ENCODE measurements at places on chromosomes 1 and 21.
A peak's percentile ranks its signal among the peaks of the same experiment; 100 is the strongest.

GRCh38 chr1:42730988-42731387 lies 9.0 kb downstream of the CLDN19 start:
- no peak for DNase-seq

GRCh38 chr1:2866422-2867086 lies 65.1 kb upstream of the TTC34 start:
- no peak for DNase-seq

DNA sequence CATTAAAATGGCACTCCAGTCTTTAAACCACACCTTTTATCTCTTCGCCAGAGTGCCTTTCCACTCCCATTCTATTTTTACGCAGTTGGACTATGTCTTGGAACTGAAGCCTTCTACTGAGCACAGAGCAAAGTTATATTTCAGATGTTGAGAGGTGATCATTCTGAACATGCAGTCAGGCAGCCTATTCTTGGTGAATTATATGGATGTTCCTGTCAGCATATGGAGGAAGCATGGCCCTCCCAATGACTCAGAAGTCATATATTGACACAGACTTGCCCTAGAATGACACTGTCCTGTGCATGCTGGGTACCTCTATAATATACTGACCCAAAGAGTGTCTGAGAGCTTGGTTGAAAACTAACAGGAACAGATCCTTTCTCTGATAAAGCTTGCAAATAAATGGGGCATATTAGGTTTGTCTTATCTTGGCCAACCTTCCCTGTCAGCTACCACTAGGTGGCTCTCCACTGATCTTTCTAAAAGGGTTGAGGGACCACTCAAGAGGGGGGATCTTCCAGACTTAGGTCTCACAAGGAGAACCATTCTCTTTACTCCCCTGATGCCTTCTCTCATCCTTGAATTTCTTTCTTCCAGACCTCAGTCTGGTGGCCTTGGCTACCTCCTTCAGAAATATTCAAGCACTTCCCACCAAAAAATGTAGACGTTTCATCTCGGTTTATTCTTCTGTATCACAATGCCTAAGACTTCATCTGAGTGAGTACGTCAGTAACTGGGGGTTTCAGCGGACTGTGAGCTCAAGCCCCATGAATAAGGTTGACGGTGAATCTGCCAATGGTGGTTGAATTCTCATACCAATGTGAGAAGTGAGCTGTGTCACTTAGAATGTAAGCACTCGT lies 11.8 kb upstream of the ALG14 start:
- no peak for DNase-seq

DNA sequence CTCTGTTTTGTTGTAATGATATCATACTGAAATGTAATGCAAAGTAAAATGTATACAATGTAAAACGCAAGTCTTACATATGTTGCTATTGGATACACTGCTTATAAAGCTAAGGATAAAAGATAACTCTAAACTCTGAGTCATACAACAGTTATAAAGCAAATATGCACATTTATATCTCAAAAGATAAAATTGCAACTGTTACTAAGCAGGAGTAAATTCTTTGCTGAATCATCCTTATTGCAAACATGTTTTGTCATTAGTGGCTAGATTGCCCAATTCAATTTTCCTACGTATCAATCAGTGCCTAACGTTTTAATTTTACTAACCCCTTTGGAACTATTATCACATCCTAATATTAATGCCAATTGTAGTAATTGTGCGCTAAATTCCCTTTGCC lies 762.9 kb downstream of the LTN1 start:
- DNase-seq = no peak

DNA sequence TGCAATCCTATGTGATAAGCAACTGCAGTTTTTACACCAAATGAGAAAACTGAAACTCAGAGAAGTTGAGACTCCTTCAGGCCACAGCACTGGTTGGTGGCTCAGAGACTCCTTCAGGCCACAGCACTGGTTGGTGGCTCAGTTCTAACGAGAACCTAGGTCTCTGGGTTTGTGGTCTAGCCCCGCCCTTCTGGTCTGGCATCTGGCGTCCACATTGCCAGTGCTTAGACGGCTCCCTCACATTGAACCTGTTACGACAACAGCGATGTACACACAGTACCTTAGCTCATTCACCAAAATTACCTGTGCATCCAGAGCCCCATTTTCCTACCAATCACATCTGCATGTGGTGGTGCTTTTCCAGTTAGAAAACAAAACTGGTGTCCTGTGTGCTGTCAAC lies 66.1 kb downstream of the NID1 start:
- DNase-seq = no peak

GRCh38 chr1:9849691-9850441 lies 26.1 kb upstream of the CLSTN1 start:
- DNase-seq = no peak

DNA sequence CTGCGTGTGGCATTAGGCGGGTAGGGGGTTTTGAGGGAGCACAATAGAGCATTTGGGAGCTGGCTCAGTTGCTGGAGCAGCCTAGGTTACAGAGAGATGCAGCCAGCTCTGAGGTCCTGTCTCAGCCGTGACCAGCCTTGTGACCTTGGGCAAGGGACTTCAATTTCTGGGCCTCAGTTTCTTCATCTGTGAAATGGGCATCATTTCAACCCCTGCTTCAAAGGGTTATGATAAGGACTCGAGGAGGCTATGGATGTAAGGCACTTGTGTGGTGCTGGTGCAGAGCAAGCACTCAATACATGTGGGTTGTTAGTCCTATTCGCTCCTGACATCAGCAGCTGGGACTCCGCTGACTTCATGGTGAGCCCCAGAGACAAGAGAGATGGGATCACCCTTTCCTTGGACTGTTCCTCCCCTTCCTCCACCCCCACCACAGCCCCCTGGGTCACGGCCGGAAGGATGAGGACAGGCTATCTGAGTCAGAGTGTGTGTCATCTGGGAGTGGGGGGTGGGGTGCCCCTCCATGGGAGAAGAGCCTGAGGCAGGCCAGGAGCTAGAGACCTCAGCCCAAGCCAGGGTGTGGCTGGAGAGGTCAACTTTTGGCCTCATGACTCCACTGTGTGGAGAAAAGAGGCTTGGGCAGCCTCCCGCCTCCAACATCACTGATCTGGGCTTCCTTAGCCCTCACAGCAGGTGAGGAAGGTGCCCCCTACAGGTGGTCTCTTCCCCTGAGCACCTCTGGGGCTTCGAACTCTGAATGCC lies 71.4 kb upstream of the ZBTB40 start:
- DNase-seq = no peak

DNA sequence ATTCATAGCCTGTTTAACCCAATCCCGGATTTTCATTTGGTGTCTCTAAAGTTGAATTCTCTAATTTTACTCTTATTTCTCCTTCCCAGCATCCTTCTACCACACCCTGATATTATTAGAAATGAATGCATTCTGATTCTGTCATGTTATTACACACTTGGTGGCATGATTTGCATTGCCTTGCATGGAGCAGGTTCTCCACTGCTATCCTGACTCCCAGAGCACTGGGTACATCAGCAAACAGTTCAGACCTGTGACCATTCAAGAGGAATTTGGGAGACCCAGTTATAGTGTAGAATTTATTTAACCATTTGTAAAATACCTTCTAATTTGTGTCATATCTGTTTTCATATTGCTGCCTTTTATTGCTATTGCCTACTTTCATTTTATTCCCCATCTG lies 2.6 kb downstream of the LRRC8B start:
- DNase-seq = no peak

DNA sequence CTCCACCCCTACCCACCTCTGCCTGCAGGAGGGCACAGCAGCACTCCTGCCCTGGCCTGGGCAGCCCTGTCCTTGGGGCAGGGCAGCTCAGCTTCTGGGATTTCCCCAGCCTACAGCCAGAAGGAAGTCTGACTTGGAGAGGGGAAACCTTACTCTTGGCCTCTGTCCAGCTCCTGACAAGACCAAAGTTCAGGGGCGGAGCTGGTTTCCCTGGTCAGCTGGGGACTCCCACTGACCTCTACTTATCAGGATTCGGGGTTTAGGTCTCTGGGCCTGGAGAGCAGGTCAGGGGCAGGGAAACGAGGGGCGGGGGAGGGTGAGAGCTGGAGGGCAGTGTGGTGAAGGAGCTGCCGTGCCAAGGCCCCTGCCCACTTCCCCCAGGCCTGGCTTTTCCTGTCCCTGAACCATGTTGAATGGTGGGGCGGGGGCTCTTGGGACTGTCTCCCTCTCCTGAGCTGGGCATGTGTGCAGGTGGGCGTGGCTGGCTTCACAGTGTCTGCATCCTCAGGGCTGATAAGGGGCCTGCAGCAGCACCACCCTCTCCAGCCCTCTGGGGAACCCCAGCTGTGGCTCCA lies 16.8 kb upstream of the ETV3 start:
- peak; percentile 51 for DNase-seq

DNA sequence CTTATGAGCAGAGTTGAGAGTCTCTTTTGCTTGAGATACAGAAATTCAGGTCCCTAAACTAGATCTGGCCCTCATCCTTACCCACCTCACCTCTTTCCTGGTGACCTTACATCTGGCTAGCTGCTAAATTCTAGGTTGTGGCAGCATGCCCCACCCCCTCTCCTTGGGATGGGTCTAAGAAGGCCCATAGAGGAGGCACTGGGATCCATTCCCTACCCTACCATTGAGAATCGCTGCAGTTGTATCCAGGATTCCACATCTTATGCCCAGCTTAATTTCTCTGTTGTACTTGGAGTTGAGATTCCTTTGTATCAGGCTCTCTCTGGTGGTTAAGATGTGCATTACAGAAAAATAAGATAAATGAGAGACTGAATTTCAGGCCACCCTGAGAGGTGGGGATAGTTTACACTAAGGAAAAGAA lies 9.5 kb upstream of the TMEM39B start:
- no peak for DNase-seq

- peak; percentile 48 for DNase-seq
These were observed 30.4 kb upstream of the LAPTM5 start for GRCh38 chr1:30787856-30788495.

- DNase-seq = no peak
These were observed 98.7 kb downstream of the RWDD3 start for GRCh38 chr1:95332754-95333153.

DNA sequence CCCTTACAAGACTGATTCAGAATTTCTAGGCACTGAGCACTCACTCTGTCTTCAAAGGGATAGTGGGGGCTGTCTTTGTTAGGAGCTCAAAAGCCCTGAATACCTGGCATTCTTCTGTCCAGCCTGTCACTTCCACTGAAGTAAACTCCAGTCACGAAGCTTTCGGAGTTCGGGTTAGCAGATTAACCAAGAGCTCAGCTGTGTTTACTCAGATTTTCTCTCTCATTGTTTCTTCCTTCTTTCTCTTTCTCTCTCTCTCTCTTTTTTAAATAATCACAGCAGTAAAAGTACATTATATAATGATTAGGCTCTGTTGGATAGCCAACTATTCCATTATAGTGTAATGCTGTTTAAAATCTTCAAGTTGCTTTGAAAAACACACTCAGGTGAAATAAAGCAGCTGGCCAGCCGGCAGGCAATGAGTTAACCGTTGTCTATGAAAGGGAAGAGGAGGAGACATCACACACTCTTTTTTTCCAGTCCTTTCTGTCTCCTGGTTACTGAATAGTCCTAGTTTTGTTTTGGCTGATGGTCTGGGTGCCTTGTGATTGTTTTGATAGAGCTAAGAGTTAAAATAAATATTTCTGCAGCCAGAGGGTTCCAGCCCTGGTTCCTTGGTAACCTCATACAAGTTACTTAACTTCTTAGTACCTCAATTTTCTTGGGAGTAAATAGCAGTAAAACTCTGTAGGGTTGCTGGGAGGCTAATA lies 89.8 kb downstream of the ADSS2 start:
- DNase-seq = peak; percentile 22

DNA sequence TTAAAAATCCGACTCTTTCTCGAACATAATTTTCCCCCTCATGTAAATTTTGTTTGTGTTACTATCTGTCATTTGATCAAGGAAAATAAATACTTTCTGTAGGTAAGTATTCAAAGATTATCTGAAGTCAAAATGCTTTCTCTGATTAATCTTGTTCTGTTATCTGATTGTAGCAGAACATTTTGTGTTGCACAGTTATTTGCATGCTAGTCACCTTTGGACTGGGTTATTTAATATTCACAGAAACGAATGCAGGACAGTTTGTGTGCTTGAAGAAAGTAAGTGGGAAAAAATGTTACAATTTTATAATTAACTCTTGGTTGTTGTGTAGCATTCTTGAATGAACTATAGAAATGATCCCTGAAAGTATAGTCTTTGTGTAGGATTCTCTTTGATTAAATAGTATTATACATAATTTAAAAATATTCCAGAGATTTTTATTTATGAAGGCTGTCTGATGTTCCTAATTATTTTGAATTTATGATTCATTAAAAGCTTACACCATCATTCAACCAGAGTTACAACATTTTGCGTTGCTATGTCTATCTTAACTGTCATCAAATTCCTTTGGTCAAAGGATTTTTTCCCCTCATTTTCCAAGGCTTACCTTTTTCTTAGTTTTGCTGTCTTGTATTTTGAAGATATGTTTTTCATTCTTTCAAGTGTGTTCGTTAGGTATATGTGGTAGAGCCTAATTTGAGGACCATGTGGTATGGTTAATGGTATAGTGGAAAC lies 176.6 kb downstream of the GIPC2 start:
- no peak for DNase-seq

GRCh38 chr1:40628903-40629292 lies 36.6 kb downstream of the RIMS3 start:
- no peak for DNase-seq

DNA sequence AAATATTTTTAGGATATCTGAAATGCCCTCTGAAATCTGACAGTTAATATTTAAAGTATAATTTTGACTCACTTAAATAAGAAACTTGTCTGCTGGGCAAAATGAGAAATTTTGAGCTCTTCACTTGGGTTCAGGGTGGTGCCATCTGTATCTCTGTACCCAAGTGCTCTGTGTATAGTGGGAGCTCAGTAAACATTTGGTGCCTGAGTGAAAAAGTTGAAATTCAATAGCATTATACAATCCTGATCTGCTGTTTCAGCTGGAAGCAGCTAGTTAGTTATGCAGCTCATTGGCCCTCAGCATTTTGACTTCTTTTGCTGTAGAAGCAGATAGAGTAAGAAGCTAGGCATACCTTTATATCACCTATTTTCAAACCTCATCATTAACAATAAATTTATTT lies 73.3 kb downstream of the RPE65 start:
- no peak for DNase-seq

DNA sequence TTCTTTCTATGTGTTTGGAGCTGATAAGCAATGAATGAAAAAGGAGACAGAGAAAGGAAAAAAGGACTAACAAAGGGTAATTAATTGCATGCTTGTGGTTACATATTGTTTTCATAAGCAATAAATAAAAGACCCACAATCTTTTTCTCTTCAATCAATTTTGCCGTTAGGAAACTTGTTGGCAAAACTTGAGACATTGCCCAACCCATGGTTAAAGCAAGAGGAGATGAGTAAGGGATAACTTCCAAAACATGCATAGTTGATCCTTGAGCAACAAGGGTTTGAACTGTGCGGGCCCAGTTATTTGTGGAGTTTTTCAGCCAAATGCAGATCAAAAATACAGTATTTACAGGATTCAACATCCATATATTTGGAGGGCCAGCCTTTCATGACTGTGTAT lies 572.4 kb downstream of the AMY1C start:
- DNase-seq = no peak
